Skeletal muscle cell (primary cell): ENCODE measurements at places on chromosomes 13 and 19.

- no peak for DNase-seq
These were observed 10.1 kb downstream of the TMEM91 start for GRCh38 chr19:41386442-41386841.

DNA sequence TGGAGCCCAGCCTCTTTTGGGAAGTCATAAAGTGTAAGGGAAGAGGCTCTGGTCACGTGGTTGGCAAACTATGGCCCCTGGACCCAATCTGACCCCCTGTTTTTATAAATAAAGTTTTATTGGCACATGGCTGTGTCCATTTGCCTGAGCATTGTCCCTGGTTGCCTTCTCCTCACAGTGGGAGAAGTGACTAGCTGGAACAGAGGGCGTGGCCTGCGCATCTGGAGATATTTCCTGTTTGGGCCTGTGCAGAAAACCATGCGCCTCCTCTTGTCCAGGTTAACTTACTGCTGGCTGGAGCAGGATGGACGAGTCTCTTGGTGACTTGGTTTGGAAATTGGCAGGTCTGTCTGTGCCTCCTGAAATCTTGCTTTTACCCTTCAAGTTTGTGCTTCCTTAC lies 48.3 kb downstream of the KDM4B start:
- DNase-seq: no peak

GRCh38 chr19:38647966-38648768 lies 718 bp downstream of the ACTN4 start:
- no peak for DNase-seq

DNA sequence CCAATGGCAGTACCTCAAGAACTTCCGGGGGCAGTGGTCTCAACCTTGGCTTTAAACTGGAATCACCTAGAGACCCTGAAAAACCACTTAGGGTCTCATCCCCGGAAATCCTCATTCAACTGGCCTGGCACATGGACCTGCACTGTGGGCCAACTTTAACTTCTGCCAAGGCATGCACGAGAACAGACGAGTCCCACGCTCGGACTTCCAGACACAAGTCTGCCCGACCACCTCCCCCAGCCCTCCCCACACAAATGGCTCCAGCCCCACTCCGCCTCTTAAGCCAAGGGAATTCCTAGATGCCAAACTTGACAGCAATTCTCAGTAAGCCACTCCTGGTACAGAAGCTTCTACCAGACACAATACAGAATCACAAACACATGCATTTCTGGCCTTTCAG lies 114.0 kb downstream of the STK24 start:
- no peak for DNase-seq

DNA sequence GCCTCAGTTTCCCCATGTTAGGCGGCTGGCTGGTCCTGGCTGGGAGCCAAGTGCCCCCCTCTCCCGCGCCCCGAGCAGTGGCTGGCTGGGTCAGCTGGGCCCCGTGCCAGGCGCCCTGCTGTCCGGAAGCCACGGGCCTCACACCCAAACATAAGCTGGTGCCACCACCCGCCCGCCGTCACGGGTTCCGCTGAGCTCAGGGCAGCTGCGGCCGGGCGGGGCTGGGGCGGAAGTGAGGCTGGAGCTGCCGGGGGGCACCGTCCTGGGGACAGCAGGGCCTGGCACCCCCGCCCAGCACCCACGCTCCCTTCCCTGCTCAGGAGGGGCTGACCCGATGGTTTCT lies 19.3 kb downstream of the HCN2 start:
- no peak for DNase-seq

GRCh38 chr19:45145270-45146189 lies 15.3 kb downstream of the NKPD1 start:
- DNase-seq: no peak

GRCh38 chr19:31641591-31641990 lies 292.4 kb upstream of the TSHZ3 start:
- DNase-seq: no peak

DNA sequence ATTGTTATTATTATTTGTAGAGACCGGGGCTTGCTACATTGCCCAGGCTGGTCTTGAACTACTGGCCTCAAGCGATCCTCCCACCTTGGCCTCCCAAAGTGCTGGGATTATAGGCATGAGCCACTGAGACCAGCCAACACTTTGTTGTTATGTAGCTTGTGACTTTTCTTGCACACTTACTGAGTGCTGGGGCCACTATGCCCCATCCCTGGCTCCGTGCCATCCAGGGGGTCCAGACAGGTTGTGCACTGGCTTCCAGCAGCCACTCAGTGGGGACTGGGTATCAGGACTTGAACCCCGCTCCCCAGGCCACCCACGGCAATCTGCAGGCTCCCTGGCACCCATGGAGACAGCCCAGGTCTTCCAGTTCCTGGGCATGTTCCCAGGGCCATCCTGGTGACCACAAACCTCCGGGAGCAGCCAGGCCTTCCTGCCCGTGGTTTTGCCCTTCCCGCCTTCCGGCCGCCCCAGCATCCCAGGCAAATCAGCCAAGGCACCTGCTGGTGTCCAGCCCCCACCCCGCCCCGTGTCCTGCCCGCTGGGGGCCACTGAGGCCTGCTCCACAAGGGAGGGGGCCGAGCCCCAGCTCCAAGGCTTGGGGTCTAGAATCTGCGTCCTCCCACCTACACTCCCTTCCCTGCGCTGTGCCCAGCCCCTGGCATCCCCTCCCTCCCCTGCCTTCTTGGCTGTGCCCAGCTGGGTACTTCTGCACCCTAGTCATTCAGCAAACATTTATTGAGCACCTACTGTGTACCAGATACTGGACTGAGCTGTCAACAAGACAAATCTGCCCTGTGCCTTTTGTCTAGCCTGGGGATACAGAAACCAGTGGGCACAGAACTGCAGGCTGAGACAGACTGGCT lies 23.7 kb upstream of the SEMA6B start:
- no peak for DNase-seq

DNA sequence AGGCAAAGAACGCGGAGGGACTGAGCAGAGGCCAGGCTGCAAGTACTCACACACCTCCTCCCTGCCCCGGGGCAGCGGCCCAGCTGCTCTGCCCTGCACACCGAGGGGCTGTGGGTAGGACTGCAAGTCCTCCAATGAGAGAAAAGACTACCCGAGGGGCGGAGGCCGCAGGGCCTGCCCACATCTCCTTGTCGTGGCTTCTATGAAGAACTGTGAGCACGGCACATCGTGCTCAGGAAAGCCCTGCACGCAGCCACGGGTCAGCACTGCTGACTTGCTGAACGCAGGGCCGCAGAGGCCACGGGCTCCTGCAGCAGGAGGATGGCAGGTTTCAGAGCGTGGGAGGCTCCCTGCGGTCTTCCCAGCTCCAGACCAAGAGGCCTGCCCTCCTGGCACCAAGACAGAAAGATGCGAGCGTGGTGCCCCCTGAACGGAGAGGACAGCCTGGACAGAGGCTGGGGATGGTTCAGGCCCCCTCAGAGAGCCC lies 37.4 kb downstream of the CEBPG start:
- DNase-seq: no peak

DNA sequence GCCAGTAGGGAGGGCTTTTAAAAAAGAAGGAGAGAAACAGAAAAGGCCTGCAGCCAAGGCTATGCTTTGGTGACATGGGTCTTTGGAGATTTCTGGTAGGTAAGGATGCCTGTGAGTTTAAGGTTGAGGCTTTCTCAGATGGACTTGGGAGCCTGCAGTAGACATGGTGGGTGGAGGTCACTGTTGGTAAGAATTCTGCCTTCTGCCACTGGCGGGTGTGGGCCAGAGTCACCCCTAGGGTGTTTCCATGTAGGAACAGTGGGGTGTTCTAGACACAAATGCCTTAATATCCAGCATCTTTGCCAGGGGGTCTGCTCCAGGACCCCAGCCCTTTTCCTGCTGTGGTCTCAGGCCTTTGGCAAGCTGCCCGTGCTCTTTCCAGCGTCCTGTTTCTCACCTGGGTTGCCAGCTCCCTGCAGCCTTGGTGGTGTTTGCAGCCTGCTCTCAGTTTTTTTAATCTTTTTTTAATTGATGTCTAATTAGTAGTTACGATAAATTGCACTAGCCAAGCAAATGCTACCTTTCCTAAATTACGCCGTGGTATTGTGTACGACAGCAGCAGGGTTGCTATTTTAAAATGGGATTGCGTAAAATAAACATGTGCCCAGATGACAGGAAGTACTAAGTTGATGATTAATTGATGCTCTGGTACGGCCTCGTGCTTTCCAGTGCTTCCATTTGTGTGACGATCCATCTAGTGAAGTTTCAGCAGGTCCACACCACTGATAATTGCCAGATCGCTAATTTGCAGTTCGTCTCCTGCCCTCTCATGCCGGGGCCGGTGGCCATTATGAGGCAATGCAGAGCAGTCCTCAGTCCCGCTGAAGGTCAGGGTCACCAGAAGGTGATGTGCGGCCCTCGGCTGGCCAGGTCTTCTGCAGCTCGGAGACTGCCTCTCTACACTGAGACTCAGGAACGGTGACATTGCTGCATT lies 35.3 kb upstream of the NPAS1 start:
- DNase-seq: peak; percentile 70

- no peak for DNase-seq
These were observed 8.4 kb upstream of the VSTM2B start for GRCh38 chr19:29517412-29517811.

DNA sequence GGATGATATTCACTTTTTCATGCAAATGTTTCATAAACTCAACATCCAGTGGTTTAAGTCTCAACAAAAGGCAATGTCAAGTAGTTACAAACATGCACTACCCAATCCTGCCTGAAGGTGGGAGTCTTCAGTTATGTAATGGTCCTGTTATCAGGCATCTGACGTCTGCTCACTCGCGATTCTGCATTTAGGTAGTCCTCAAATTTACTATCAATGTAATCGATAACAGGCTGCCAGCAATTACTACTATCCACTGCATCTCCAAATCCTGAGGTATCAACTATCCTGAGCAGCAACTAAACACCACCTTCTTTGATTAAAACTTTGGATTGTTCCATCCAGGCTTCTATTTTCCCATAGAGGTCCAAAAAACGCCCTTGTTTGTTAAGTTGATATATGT lies 51.2 kb downstream of the NLRP12 start:
- peak; percentile 7 for DNase-seq

DNA sequence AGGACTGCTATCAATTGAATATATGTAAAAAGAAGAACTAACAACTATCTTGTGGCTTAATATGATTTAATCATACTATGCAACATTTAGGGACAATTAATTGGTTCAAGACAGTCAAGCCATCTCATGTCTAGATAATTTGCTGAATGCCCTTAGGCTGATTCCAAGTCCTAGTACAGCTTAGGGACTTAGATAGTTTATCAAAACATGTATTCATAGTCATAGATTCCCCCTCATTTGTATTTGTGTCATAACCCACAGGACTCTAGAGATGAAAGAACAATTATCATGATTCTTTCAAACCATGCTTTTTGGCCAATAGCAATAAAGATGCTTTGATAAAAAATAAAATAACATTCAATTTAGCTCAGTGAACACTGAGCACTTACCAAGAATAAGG lies 607.6 kb downstream of the SLITRK1 start:
- no peak for DNase-seq

DNA sequence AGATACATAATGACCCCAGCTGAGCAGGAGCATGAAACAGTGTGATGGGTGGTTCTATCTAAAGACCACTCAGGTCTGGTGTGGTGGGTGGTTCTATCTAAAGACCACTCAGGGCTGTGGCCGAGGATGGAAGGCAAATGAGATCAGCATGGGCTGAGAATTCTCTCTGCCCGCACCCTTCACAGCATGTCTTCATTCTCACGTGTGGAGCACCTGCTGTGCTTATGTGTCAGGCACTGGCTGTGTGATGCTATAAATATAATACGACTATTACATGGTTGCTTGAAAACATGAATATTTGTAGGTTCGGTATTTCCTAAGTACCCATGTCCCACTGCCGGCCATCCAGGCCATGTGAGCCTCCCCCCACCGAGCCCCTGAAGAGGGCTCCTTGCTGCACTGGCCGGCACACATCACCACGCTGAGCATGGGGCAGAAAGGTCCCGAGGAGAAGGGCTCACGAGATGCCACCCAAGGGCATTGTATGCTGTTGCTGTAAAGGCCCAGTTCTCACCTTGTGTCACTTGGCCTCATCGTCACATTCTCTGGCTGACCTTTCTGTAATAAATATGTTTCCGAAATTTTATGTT lies 810.2 kb downstream of the UQCRFS1 start:
- no peak for DNase-seq

- no peak for DNase-seq
These were observed 445.7 kb downstream of the RFC3 start for GRCh38 chr13:34263681-34264080.

DNA sequence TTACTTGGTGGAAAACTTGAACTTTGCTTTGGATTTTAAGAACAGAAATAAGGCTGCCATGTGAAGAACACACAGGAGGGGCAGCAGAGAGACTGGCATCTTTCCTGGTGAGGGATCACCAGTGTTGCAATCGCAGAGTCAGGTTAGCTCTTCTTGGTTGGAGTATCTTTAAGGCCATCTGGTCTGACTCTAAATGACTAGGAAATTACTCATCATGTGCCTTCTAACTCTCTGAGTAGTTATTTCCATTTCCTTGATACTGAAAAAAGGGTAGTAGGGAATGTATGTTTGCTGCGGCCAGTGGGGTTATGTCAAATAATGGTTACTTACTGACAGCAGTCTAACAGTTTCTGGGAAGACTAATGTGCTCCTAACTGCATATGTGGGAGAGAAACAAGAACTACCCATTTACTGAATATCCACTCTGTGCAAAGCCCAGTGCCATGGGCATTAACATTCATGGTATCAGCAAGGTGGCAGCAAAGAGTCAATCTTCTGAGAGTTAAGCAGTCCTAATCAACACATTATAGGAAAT lies 122.1 kb downstream of the COG6 start:
- peak; percentile 80 for DNase-seq

DNA sequence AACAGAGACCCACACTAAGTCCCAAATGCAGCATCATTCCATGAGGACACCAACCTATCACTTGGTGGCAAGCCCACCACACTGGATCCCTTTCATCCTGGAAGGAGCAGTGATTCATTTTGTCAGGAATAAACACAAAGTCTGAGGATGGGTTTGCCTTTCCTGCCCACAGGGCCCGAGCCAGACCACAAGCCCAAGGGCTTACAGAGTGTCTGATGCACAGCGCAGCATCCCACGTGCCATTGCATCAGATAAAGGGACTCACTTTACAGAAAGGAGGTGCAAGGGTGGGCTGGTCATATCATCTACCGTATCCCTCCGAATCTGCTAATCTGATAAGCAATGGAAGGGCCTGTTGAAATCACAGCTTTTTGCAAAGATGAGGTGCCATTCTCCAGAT lies 12.2 kb upstream of the KCTD15 start:
- DNase-seq: no peak

GRCh38 chr19:13054626-13055212 lies 47.9 kb downstream of the LYL1 start:
- DNase-seq: no peak

DNA sequence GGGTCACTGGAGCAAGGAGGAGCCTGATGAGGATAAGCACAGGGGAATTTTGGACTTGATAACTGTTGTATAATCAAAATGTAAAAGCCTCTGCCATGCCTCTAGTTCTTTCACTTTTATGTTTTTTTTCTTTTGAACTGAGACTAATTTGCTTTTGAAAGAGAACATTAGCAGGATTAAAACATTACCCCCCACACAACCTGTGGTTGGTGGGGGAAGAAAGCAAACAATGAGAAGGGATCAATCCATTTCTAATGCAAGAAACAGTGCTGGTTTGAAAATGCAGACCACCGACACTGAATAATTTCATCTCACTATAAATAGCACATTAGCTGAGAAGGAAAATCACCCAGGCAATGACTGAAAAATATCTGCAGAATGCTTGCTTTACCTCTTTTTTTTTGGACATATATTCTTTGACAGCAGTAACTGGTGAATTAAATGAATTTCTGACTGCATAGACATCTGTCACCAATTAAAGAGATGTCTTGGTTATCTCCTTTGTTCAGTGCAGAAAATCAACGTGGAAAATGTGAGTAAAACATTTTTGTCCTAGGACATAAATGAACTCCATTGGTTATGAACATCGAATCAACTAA lies 48.6 kb upstream of the TRPC4 start:
- no peak for DNase-seq

- no peak for DNase-seq
These were observed 96.8 kb downstream of the RNF17 start for GRCh38 chr13:24860770-24861169.
